ENCODE measurements at places on chromosomes 2 and 18.

- no peak for DNase-seq
Measured at GRCh38 chr18:78457011-78457410, 522.6 kb upstream of the SALL3 start.

DNA sequence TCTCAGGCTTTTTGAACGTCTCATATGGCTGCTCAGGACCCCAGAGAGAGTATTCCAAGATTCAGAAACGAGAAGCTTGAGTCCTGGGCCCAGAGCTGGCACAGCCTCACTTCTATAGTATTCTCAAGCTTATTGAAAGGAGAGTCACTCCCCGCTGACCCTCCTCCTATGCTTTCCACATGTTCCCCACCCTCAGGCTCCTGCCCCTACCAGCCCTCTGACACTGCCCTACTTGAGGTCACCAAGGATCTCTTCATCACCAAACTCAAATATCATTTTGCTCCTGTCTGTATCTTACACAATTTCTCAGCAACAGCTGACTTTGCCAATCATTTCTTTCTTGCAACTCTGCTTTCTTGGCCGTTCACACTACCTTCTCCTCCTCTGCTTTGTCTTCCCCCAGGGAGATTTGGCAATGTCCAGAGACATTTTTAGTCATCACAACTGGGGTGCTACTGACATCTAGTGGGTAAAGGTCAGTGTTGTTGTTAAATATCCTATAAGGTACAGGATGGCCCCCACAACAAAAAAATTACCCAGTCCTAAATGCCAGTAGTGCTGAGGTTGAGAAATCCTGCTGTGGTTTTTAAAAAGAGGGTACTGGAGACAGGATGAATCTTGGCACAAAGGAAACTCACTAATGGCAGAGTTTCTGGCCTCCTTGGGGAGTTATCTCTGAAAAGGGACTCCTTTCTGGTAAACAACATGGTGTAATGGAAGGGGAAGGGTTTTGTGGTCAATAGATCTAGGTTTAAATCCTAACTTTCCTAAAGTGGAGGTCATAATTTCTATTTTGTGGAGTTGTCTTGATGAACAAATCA is 26.9 kb upstream of the INSIG2 start:
- DNase-seq = peak; percentile 95

- DNase-seq = no peak
Measured at GRCh38 chr2:122697415-122697814, 942.0 kb downstream of the TSN start.

- DNase-seq = peak; percentile 8
Measured at GRCh38 chr2:43648994-43649701, 12.1 kb downstream of the PLEKHH2 start.

GRCh38 chr2:99476629-99477028 is 13.2 kb downstream of the REV1 start:
- no peak for DNase-seq

- no peak for DNase-seq
Measured at GRCh38 chr2:133570542-133570941, 2.3 kb upstream of the NCKAP5 start.

- DNase-seq = no peak
Measured at GRCh38 chr2:54404270-54404669, 51.9 kb upstream of the SPTBN1 start.

- peak; percentile 13 for DNase-seq
Measured at GRCh38 chr2:175154661-175155082, 13.3 kb downstream of the ATF2 start.

DNA sequence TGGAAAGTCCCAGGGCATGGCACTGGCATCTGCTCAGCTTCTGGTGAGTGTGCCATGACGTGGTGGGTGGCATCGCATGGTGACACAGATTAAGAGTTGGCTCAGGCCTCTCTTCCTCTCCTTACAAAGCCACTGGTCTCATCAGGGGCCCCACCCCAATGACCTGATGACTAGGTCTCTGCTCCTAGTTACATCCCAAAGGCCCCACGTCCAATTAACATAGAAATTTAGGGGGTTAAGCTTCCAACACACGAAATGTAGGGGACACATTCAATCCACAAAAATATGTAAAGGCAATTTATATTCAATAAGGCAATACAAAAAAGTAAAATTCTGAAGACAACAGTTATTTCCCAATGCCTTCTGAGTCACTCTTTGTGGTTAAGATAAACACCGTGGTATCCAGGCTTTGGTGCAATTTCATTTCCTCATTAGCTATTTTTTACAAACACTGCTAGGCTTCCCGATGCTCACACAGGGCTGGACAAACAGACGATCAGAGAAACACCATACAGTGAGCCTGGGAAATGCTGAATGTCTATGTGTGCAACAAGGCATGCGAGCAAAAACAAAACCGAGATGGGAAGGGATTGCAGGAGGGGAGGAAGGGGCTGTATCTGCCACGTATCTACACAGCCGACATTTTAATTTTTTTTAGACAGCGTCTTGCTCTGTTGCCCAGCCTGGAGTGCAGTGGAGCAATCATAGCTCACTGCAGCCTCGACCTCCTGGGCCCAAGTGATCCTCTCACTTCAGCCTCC is 67.2 kb downstream of the MBP start:
- peak; percentile 76 for DNase-seq

- DNase-seq = peak; percentile 38
Measured at GRCh38 chr2:11042841-11043240, 112.4 kb upstream of the SLC66A3 start.

- no peak for DNase-seq
Measured at GRCh38 chr2:63840081-63840784, 1.5 kb upstream of the UGP2 start.

GRCh38 chr2:16630463-16630862 is 35.2 kb downstream of the CYRIA start:
- no peak for DNase-seq

GRCh38 chr2:191051825-191052778 is 38.1 kb upstream of the STAT1 start:
- peak; percentile 69 for DNase-seq

DNA sequence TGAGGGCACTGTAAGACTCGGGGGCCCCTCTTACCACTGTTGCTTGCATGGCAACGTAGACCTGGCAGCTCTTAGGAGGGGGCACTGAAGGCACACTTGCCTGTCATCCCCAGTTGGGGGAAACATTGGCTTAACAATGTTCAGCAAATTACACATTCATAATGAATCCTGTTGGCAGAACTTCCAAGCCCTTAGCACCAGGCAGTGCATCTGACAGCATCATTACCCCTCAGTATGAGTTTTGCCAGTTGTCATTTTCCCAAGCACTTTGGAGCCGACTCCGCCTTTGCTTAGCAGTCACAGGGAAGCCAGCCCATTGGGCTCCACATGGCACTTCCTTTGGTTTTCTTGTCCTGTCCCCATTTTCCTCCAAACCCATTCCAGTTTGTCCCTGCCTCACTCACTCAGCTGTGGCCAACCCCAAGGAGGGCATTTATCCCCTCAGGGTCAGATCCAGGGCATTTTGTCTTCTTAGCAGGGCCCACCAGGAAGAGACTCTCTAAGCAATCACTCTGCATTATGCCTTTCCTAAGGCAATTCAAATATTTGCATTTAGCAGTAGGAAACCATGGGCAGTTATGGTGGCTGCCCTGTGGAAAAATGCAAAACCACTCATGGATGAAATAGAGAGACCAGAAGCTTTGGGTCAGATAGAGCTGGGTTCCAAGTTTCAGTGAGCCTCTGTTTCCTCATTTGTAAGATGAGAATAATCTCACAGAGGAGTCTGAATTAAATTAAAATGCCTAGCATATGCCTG is 73.9 kb downstream of the VSNL1 start:
- no peak for DNase-seq

DNA sequence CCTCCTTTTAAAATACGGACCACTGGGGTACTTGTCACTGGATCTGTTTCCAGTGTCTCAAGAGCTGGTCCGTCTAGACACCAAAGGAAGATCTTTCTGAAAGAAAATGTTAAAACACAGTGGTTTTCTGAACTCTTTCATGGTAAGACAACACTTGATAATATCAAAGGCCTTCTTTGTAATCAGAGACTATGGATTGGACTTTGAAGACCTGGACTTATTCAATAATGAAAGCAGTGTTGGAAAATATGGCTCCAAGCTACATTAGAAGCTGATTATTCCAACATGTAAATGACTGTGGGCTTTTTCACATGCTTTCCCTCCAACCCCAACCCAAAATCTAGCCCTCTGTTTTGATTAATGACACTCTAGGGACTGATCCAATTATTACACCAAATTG is 329.4 kb upstream of the LYPD1 start:
- DNase-seq = no peak

DNA sequence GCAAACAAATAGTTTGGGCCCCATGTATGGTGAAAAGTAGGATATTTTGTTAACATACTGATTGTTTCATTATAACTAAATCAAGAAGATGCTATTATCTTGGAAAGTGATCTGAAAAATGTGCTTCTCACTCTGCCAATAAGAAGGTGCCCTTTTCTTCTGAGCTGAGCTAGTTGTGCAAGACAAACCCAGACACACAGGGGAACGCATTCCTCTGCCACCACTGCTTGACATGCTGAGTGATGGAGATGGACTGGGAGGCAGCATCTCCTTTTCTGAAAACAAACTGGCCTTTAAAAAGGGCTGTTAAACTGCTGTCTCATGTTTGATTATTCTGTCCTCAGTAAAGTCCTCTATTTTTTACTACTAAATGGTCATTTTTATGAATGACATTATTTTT is 1989.9 kb upstream of the CELF4 start:
- no peak for DNase-seq

GRCh38 chr2:163348857-163349380 is 386.9 kb downstream of the FIGN start:
- peak; percentile 86 for DNase-seq

- DNase-seq = no peak
Measured at GRCh38 chr2:236688157-236688556, 118.5 kb downstream of the ACKR3 start.

DNA sequence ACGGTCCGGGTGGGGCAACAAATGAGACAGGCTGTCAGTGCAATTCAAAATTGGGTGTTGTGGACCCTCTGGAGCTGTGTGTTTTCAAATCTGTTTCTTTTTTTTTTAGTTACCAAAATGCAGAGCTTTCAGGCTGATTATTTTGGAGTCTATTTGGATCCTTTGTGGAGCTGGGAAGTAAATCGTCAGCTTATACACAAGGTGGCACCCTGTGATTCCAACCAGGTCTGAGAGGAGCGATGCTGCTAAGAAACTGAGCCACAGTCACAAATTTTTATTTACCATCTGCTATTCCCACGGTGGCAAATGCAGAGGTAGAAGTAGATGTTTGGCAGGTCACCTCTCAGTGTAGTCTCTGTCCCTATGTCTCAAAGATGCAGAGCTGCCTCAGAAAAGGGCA is 3.8 kb upstream of the EPC2 start:
- DNase-seq = peak; percentile 27

GRCh38 chr2:111049792-111050640 is 70.7 kb upstream of the BCL2L11 start:
- DNase-seq = no peak

DNA sequence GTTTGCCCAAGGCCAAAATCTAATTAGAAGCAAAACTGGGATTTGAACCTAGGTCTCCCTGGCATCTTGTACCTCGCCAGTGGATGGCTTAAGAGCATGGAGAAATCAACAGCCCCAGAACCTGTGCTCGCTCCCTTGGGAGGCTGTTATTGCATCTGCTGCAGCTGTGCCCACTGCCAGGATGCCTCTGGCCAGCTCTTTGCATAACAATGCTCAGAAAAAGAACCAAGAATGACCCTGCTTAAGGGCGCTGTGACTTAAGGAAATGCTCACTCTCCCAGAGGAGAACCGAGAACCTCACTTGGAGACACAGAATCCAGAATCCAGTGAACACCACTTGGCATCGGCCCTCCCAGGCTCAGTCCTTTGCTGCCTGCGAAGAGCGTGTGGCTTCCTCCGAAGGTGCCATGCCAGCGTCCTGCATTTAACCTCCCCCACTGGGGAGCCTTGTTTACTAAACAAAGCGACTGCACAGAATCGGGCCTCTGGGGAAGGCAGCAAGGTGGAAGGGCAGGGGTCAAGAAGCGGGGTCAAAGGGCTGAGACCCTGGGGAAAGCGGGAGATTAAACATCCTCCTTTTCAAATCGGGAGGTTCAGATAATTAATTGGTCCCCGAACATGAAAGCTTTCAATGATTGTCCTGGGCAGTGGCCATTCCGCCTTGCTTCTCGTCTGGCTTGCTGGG is 71.0 kb upstream of the BOD1L2 start:
- no peak for DNase-seq

DNA sequence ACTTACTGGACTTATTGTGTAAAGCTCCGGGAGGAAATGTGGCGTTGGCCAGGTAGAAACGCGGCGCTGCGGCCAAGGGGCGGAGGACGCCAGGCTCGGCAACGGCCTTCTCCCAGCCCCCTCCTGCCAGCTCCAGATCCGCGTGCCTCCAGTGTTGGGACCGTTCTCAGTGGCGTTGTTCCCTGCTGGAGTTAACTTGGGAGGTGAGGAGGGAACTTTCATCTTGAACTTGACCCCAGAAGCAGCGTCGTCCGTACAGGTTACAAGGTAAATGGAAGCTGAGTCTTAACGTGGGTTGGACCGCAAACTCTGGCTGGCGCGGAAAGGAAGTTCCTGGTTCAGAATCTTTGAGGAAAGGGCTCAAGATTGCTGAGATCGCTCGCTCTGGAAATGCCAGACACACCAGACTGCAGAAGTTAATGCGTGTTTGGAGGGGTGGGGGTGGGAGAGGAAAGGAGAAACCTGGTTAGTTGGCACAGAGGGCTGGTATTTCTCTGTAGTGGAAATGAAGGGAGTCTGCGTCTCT is 1.3 kb downstream of the TANC1 start:
- DNase-seq = peak; percentile 33

GRCh38 chr2:180677930-180678624 is 302.3 kb upstream of the UBE2E3 start:
- DNase-seq = no peak

GRCh38 chr2:150255528-150255927 is 231.9 kb downstream of the RND3 start:
- DNase-seq = peak; percentile 63

DNA sequence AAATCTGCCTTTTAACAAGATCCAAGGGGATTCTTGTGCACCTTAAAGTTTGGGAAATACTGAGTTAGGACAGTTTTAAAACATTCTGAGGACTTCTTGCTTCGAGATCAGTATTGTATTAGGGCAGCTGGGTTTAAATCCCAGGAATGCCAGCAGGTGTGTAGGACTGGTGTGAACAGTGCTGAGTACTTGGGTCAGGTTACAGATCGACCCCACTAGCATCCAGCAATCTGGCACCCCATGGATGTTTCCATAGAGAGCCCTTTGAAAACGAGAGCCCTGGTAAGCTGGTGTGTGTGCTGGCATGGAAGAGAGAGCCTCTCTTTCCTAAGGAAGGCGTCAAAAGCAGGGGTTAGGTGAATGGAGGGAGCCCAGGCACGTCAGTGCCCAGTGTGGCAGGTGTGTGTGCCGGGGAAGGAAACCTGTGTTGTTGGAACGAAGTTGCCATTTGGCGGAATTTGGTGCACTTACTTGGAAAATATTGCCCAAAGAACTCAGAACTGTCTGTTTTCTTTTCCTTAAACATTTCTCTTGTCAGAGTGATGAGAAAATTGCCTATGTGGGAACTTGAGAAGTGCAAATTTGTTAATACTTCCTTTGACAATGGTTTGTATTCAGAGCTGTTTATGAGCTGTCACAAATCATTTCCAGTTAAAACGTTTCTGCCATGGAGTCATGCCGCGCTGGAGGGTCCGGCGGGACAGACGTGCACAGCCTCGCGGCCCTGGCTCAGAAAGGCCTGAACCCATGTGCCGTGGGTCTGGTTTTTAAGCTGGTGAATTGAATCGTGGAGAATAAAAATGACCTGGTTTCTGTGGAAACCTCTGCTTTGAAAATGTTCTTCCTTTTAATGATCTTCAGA is 38.1 kb downstream of the LDLRAD4 start:
- DNase-seq = no peak

Data from myocyte (in vitro differentiated cells).